ENCODE measurements at places on chromosomes 2 and 18.

DNA sequence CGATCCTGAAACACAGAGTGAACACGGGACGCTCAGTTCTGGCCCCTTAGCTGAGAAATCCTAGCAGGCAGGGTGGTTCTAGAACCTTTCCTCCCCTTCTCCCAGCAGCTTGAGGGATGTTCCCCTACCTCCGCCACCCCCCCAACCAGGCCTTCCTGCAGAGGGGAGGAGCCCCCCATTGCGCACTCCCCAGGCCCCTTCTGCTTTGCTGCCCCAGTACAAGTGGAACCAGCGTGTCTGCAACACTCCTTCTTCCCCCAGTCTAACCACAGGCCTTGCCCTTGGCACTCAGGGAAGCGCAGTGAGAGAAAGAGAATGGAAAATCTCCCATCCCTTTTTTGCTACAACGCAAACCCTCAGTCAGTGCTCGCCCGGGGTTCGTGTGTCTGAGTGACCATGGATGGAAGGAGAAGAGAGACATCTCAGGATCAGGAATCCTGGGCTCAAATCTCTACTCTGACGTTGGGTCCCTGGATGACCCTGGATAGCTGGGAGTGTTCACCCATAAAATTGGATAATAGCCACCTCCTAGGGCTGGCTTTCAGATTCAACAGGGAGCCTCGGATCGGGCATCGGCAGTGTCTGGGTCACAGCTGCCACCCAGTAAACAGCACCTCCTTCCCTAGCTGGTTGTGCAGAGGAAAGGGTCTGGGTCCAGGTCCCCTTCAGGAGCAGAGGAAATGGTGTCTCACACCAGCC, 3.7 kb downstream of the NPPC start:
- no peak for DNase-seq

GRCh38 chr2:147390475-147390874, 454.4 kb upstream of the ACVR2A start:
- no peak for DNase-seq

DNA sequence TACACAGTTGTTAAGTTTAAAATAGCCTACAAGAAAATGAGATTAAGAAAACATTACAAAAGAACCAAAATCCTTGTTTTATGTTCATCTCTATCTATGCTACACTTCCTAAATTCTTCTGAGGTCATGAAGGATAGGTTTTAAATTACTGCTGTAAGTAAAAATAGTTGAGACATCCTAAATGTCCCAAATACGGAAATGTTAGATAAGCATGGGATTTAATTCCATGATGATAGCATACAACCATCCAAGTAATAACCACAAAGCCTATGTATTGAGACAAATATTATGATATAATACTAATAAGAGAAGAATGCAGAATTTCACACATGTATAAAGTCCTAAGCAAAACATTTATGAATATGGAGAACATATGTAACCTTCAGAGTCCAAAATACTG, 34.1 kb downstream of the PIEZO2 start:
- DNase-seq: no peak

DNA sequence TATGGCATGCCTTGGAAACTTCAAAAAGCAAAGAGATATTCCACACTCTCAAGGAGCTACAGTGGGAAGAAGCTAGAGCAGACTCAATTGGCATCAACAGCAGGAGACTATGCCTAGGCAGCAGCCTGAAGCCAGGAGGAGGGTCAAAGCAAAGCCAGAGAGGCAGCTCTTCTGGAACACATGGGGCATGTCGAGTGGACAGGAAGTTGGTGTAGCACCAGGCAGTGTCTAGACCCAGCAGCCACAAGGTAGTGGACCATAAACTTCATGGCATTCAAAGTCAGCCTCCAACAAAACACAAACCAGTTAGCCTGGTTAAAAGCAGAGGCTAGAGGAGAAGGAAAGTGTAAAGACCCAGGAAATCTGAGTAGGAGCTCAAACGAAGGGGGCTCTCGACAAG, 311.2 kb upstream of the PKDCC start:
- DNase-seq: no peak

GRCh38 chr2:153986488-153987229, 114.9 kb downstream of the GALNT13 start:
- DNase-seq: no peak

GRCh38 chr18:79523736-79524180, 128.0 kb downstream of the NFATC1 start:
- no peak for DNase-seq

- peak; percentile 100 for DNase-seq
Measured at GRCh38 chr2:15826273-15826717, 114.1 kb upstream of the MYCN start.
